ENCODE measurements at places on chromosomes 3 and 15.

GRCh38 chr3:171228240-171228639 lies 201.7 kb upstream of the SLC2A2 start:
- DNase-seq: no peak

DNA sequence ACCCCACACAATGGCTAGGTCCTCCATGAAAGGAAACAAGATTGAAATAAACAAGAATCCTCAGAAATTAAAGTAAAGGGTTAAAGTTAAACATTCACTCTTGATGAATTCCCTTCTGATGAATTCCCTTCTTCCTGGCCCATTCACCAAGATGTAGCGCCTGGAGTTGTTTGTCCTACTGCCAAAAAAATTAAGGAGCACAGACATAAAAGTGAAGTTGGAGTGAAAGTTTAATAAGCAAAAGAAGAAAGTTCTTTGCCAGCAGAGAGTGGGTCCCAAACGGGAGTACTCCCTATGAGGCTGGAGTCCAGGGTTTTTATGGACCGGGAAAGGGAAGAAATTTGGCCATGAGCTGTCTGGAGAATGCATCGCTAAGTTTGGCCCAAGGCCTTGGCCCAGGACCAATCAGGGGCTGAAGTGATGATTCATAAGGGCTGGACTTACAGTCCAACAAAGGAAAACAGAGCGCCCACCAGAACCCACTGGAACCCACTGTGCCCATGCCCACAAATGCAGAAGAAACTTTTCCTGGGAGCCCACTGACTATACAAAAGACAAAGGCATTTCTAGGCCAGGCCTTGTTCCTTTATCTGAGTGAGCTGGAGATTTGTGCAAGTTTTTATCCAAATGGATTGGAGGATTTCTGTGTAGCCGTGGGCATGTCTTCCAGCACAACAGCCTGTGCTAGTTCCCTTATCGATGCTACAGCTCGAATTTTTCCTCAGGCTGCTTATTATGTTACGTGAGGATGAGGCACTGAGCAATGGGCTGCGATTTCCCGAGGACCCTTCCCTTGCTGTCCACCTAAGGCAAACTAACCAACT lies 1561.6 kb downstream of the OTOL1 start:
- DNase-seq: no peak

DNA sequence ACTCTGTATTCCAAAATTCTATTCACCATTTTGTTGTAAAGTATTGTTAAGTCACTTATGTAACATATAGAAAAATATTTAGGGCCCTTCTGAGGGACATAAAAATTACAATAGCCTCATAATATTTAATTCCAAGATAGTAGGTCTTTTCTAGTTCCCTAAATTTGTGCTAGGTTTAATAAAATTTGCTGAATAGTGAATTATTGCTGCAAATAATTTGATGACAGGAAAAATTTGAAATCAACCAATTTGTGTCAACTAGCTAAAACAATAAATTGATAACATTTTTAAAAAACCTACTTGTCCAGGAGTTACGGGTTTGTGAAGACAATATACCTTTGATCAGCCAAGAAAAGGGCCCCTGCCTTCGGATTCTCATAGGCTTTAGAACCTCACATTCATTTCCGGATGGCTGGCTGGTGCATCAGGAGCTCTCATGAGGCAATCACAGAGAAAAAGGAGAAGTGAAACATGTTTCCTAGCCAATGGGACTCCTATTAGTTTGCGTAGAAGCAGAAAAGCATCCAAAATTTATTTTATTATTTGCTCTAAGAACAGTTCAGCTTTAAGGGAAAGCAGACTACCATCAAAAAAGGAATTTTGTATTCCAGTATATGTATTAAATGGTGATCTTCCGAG lies 177.2 kb downstream of the LRRC3B start:
- DNase-seq: no peak

DNA sequence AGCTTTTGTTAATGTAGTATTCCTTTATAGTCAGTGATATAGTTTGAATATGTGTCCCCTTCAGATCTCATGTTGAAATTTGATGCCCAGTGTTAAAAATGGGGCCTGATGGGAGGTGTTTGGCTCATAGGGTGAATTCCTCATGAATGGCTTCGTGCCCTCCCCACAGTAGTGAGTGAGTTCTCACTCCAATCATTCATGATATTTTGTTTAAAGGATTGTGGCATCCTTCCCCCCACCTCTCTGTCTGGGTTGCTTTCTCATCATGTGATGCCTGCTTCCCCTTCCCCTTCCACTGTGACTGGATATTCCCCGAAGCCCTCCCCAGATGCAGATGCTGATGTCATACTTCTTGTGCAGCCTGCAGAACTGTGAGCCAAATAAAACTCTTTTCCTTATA lies 649.8 kb upstream of the NR2F2 start:
- DNase-seq: no peak

- no peak for DNase-seq
Measured at GRCh38 chr15:99121207-99121606, 16.3 kb downstream of the SYNM start.
